ENCODE measurements at places on chromosomes 12 and 14.

DNA sequence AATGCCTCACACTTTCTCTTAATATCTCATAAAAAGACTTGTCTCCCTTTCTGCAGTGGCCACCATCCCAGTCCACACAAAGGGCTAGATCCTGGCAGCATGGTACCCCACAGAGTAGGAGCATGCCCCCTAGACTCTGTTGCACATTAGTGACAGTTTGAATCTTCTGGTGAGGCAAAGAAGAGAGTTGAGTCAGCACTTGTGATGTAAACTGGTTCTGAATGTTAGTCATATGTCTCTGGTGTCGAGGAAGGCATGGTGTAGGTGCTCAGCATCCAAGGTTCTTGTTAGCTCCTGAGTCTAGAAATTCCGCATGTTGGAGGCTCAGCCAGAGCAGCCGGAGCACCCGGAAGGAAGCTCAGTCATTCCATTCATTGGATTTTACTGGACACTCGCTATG, 9.8 kb downstream of the TTC9 start:
- DNase-seq = no peak

DNA sequence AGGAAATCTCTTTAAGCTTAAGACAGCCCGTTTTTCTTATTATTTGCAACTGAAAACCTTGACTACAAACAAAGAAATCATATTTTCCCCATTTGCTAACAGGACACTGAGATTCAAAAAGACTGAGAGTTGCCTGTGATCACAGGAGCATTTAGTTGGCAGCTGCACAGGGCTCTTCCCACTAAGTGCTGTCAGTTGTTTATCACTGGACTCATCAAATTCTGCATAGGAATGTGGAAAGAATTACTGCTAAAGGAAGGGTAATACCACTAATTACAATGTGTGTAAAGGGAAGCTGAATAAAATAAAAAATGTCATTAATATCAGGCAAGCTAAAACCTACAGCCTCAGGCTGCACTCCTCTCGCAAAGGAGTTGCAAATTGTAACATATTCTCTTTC, 226.4 kb downstream of the NELL2 start:
- no peak for DNase-seq

DNA sequence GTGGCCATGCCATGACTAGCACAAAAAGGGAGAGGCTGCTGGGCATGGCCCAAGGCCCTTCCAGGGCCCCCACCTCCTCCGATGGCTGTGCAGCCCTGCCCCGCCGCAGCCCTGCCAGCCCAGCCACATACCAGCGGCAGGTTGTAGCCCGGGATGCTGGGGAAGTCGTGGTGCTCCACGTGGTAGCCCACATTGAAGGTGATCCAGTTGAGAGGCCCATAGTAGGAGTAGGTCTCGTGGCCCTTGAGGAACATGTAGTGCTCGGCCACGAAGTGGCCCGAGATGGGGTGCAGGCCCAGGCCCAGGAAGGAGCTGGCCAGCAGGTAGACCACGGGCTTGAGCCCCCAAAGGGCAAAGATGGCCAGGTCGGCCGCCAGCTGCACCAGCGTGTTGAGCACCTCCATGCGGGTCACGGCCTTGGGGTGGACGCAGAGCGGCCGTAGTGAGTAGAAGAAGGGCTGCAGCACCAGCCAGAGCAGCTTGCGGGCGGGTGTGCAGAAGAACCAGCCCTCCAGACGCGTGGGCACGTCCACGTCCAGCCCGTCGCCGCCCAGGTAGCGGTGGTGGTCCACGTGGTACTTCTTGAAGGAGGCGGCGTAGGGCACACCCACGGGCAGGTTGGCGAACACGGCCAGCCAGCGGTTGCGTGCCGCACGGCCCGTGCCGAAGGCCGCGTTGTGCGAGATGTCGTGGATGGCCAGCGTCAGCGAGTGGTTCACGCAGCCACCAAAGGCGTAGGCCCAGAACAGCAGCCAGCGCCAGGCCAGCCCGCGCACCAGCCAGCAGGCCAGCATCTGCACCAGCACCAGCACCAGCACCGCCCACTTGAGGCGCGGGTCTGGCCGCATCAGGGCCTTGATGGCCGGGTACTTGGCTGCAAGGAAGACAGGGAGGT, 10.4 kb downstream of the DEGS2 start:
- no peak for DNase-seq

DNA sequence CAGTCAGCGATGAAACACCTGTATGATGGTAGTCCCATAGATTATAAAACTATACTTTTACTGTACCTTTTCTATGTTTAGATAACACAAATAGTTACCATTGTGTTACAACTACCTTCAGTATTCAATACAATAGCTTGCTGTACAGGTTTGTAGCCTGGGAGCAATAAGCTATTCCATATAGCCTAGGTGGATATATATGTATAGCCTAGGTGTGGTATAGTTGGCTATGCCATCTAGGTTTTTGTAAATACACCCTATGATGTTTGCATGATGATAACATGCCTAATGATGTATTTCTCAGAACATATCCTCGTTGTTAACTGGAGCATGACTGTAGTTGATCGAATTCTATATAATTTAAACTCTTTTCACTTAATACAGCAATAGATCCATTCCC, 316.1 kb downstream of the FUT8 start:
- no peak for DNase-seq

DNA sequence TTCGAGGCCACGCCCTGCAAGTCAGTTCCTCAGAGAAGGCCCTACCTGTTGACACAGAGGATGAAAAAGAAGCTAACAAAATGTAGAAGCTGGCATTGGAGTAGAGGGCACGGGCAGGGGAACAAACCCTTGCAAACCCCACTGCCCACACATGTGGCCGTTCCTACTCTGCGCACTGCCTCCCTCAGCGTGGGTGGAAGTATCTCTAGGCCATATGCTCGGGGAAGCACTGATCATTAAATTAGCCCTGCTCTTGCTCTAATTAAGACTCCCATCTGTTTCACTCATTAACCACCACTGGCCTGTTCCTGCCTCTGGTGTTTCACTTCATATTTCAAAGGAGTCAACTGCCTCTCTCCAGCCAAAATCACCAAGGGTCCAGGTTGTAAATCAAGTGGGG, 201.2 kb upstream of the SFSWAP start:
- no peak for DNase-seq

DNA sequence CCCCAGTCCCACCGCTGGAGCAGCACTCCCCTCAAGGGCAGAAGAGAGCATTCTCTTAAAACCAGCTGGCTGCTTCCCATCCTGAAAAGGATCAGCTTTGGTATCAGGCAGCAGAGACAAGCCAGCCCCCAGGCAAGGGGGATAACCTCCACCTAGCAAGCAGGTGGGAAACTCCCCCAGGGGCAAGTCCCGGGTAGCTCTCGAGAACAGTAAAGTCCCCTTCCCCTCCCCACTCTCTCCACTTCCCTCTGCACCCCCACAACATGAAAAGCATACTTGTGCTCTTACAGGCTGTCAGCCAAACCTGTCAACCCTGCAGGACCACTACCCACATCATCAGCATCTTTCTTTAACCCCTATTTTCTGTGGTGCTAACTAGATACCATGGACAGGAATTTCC, 254.0 kb downstream of the NTF3 start:
- no peak for DNase-seq

DNA sequence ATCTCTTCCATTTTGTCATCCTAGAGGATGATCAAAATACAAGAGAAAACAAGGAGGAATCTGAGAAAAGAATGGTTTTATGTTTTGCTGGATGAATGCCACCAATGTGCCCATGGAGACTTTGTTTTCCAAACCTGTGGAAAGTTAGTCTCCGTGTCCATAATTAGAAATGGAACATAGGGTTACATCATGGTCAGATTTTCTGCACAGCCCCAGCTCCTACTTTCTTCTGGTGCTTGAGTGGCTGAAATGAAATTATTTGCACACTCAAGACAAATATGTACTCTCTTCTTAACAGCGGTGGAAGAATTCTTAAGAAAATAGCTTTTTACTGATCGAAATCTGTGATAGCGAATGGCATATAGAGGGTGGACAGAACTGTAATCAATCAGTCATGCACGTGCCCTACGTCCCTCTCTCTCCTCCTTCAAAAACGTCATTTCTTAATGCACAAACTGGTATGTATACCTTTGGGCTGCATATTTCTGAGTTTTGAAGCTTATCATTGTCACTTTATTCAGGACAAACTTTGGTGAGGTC, 825.2 kb downstream of the AACS start:
- no peak for DNase-seq

Data from HT1080 (cell line).